Colonic mucosa (tissue), 4 donors: ENCODE measurements at places on chromosomes 2 and 18. TPM values are rescaled to one million over a fixed set of nuclear protein-coding genes. Genes with fewer than 3 reads are reported as not detected.

PLGLB1 gene
- total RNA-seq: 4.2 TPM

KCNF1 gene
- 0.22 TPM for total RNA-seq

DNA sequence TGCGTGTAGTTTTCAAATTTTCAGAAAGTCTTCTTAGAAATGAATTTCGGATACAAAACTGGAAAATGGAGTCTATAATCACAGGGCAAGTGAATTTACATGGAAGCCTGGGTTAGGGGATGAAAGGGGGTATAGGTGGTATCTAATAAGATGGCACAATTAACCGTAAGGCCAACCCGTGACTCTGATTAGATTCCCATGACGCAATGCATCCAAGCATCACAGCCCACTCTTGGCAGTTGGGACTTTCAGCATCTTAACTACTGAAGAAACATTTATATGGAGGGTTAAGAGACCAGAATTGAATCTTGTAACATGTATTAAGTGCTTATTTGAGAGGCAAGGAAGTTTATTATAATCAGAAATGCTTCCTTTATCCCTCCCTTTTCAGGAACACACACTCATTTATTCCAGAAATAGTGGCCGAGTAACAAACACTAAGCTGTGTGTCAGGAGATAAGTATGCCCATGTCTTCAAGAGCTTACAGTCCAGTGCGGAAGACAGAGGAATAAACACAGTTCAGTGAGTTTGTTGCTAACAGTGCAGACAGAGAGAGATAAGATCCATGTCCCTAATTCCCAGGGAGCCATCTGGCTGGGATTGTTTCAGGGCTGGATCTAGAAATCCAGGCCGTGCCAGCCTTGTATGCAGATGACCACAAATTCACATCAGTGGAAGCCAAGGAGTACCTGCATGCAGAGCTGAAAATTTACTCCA, 151.2 kb downstream of the ANTXR1 start:
- no peak for DNase-seq

CGREF1 gene
- total RNA-seq: 3.1 TPM

GRCh38 chr2:224546926-224547325, 38.2 kb downstream of the CUL3 start:
- DNase-seq: no peak

GRCh38 chr18:79384834-79385233, 10.9 kb upstream of the NFATC1 start:
- no peak for DNase-seq

DNA sequence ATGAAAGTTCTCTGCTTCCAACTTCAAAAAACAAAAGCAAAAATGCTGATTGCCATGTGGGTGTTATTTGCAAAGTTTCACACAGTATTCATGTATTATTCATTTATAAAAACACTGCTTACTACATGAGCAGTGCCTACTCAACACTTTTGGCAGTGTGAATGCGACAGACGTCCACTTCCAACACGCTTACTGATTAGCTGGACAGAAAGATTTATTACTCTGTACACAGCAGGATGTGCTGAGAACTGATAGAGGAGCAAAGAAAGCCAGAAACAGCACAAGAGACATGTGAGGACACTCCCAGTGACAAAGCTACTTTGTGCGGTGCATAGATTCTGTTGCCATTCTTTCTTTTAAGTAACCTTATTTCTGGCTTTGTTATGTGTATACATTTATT, 258.8 kb downstream of the DLGAP1 start:
- no peak for DNase-seq

DNA sequence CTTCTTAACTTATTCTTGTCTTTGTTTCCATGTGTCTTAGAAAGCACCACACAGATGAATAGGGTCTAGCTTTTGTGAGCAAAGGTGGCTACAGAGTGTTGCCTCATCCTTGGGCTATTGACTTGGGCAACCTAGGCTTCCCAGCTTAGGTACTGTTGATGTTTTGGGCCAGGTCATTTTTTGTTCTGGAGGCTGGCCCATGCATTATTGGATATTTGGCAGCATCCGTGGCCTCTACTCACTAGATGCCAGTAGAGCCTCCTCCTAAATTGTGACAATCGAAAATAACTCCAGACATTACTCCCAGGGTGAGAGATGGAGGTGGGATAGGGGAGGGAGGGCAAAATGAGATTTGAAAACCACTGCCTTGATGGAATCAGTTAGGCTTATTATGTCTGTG, 127.3 kb upstream of the EPC2 start:
- DNase-seq: no peak

DNA sequence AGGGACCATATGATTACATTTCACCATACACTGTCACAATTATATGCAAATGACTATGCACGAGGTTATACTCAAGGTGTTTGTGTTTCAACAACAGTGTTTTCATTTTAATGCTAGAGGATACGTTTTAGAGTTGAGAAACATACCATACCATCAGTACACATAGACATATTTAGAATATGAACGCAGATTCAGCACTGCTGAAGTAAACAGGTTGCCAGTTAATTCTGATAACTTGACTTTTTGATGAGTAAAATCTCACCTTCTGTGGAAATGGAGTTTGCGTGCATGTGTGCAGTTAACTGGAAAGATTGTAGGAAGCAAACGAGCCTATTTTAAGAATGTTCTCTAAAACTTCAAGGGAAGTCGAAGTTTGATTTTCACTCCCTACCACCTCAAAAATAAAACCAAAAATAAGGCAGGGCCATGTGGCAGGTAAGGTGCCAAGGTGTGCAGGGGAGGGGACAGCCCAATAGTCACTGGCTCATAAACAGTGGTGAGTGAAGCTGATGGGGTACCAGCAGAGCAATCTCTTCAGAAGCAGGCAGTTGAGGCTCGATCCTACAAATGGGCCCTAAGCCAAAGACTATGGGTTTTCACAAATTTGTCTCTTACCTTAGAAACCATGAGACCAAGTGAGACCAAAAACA, 213.1 kb downstream of the IKZF2 start:
- DNase-seq: no peak

DNA sequence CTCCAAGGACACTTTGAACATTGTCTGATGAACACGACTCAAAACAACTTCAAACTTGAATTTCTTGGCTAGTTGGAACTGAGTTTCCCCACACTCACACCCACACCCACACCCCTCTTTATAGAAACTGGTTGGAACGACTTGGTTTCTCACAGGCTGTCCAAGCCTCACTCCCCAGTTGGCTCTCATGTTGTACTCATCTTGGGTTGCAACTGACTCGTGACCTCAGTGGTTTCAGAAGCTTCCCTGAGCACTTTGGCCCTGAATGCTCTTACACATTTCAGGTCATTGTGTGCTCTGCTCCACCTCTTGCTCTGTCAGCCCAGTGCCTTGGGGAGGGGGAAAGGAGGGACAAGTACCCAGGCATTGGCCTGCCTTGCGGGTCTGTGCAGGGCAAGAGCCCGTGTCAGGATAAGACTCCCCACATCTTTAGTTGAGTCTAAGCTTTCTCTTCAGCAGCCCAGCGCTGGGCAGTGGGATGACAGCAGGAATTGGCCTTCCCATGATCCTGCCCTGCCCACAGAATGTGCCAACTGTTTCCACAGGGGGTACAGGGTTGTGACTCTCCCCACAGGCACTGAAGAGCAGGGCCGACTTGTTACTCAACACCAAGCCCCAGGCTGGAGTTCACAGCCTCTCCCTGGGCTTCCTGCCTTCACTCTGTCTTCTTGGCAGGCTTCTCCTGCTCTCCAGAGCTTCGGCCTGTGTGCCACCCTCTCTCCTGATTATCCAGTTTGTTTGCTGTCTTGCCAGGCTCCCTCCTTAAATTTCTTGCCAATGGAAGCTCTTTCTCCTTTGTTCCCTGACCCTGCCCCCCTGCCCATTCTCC, 104.6 kb downstream of the RTN4 start:
- no peak for DNase-seq

DNA sequence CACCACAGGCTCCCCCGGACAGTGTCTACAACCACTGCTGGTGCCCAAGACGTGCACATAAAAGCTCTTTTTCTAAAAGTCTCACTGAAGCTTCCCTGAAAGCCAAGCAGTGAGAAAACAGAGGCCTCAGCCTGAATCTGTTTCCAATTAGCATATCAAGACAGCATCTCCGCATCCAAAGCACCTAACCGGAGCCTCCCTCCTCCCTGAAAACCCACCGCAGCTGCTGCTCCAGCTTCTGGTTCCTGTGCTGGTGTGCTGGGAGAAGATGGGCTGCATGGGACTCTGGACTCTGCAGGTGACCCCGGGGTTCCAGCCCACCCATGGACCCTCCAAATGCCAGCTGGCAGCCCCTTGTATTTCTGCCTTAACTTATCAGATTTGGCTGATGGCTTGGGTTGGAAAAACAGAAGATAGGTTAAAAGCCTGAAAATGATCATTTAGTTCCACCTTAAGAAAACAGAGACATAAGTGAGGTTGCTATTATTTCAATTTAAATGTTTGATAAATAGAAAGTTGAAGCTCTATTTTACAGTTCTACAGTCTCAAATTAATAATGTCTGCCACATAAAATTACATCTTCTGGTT, 103.3 kb downstream of the TMEM18 start:
- DNase-seq: no peak

DNA sequence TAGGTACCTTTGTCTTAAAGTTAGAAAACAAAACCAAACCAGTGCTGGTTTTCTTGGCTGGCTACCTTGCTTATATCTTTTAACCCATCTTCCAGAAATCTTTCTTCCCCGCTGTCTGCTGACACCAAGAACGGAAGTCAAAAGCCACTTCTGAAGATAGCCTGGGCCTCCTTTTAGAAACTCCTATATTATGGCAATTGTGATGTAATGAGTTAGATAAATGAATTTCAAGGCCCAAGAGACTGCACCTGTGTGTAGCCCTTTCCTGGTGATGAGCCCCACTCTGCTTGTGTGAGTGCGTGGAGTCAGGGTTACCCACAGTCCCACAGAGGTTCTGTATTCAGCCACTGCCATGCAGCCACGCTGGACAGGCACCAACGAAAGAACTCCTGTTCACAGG, 60.7 kb downstream of the ARMC9 start:
- no peak for DNase-seq

- DNase-seq: no peak
Observed at GRCh38 chr2:184611361-184612085, 13.2 kb downstream of the ZNF804A start.
